Airway epithelial cell (primary cell): ENCODE measurements at places on chromosomes 6 and 20. TPM values are rescaled to one million over a fixed set of nuclear protein-coding genes. Genes with fewer than 3 reads are reported as not detected.

RGS17 gene
- total RNA-seq = 3.3 and 3.6 TPM in 2 replicates

PRND gene
- not detected in 2 replicates for total RNA-seq

MOG gene
- not detected in 2 replicates for total RNA-seq

SLC22A16 gene
- not detected in 2 replicates for total RNA-seq

TMEM244 gene
- total RNA-seq = not detected in 2 replicates
